Motor neuron (in vitro differentiated cells): ENCODE measurements at places on chromosomes 7 and 10. TPM values are rescaled to one million over a fixed set of nuclear protein-coding genes. Genes with fewer than 3 reads are reported as not detected.

FAM3C gene
- total RNA-seq, result 34.2 and 35.6 TPM in 2 replicates

PCLO gene
- total RNA-seq, result 0.20 and 0.43 TPM in 2 replicates

AOC1 gene
- total RNA-seq, result 1.2 TPM in 1 of 2 replicates, not detected in the other

PIP gene
- not detected in 2 replicates for total RNA-seq

SPDYE6 gene
- 0.81 TPM in 1 of 2 replicates, not detected in the other for total RNA-seq

JCAD gene
- total RNA-seq, result 5.4 and 6.1 TPM in 2 replicates

DOCK4 gene
- total RNA-seq, result 19.8 and 33.7 TPM in 2 replicates

FKBP6 gene
- 0.47 and 0.58 TPM in 2 replicates for total RNA-seq

MMD2 gene
- 0.19 TPM in 2 replicates for total RNA-seq

CNPY1 gene
- not detected in 2 replicates for total RNA-seq

WNT2 gene
- 0.63 TPM in 1 of 2 replicates, not detected in the other for total RNA-seq

TMEM176B gene
- total RNA-seq, result 37.5 and 38.4 TPM in 2 replicates

GHRHR gene
- total RNA-seq, result 1.6 TPM in 1 of 2 replicates, not detected in the other

FAM221A gene
- total RNA-seq, result 2.0 and 3.8 TPM in 2 replicates

TMEM176A gene
- 0.42 and 0.49 TPM in 2 replicates for total RNA-seq

FBXL13 gene
- 4.3 and 4.4 TPM in 2 replicates for total RNA-seq

CCL26 gene
- total RNA-seq, result not detected in 2 replicates

ZNF425 gene
- total RNA-seq, result 2.6 and 2.8 TPM in 2 replicates

PILRA gene
- total RNA-seq, result 5.3 and 9.4 TPM in 2 replicates

HOXA13 gene
- 2.0 and 2.4 TPM in 2 replicates for total RNA-seq

TRIL gene
- total RNA-seq, result 0.26 and 0.37 TPM in 2 replicates

CCDC136 gene
- 22.7 and 29.5 TPM in 2 replicates for total RNA-seq

SDK1 gene
- 26.9 and 30.6 TPM in 2 replicates for total RNA-seq

THSD7A gene
- total RNA-seq, result 1.3 and 1.7 TPM in 2 replicates

CABCOCO1 gene
- 0.63 and 0.77 TPM in 2 replicates for total RNA-seq
